ENCODE measurements at places on chromosomes 11 and 22.

DNA sequence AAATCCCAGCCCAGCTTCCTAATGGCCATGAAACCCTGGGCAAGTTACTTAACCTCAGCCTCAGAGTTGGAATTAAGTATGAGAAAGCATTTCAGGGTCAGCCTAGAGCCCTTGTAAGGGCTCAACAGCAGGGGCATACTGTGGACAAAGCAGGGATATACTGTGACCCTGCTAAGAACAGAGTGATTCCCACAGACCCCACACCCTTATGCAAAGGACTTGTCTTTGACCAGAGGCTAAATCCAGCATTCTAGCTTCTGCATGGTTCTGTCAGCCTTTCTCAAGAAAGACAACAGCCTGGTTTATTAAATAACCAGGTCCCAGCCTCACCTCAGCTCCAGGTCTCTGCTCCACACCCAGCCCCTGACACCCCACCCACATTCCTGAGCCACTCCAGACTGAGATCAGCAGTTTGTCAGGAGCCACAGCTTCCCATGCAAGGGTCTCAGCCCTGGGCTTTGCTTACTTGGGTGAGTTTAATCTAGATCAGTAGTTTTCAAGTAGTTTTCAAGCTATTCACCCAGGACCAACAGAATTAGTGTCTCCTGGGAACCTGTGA lies 69.2 kb downstream of the GALNT18 start:
- DNase-seq: no peak

DNA sequence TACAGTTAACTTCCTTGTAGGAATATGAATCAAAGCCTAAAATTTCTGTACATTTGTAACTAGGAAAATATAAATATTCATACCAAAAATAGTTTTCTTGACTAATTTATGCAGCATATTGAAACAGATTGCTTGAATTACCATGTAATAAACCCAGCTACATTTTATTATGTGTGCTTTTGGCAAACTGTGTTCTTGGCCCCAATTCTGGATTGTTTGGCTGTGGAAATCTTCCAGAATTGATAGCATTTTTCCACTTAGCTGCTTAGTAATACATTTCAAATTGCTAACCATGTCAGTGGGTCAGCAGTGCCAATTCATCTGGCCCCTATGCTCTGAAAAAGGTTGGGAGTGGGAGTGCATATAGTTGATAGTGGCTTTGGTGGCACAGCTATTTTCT lies 32.3 kb downstream of the PDHX start:
- no peak for DNase-seq

DNA sequence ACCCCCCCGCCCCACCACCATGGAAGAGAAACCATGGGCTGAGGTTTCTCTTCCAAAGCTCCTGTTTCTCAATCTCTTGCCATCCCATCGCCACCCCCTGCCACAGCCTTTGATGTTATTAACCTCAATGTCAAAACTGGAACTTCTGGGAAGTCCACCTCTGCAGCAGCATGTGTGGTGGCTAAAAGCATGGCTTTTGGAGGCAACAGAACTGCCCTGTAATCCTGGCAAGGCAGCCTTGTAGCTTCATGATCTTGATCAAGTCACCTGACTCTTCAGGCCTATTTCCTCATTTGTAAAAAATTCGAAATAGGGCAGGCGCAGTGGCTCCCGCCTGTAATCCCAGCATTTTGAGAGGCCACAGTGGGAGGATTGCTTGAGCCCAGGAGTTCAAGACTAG lies 3.5 kb upstream of the COX8A start:
- DNase-seq: no peak

- no peak for DNase-seq
Measured at GRCh38 chr11:43819926-43820325, 60.7 kb upstream of the ALKBH3 start.

- no peak for DNase-seq
Measured at GRCh38 chr11:102467853-102468580, 15.5 kb upstream of the TMEM123 start.

GRCh38 chr11:34432822-34433221 lies 5.9 kb upstream of the CAT start:
- DNase-seq: no peak

DNA sequence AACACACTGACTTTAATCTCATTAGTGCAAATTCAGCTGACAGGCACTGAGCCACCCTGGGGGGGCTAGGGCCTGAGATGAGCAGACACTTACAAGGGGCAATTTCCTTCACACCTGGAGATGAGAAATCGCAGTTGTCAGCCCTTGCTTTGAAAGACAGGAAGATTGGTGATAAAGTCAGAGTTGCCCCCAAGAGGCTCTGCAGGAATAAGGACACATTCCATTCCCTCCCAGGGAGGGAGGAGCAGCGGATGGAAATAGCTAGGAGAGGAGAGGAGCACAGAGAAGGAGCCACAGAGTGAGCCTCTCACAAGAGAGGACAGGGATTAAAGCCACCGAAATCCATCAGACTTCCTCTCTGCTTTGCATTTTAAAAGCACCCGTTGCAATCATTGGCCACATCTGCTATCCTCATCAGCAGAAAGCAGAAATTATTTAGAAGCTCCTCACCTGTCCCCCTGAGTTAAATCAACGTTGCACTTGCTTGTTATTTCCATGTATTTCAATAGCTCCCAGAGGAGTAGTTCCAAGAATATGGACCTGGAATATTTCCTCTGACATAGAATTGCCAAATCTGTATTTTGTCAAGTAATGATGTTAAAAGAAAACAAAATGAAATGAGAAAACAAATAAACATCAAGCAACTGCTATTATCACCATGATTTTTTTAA lies 213.7 kb downstream of the BARX2 start:
- no peak for DNase-seq

Data from smooth muscle cell of the brain vasculature (primary cell).